ENCODE measurements at places on chromosomes 5 and 9.

DNA sequence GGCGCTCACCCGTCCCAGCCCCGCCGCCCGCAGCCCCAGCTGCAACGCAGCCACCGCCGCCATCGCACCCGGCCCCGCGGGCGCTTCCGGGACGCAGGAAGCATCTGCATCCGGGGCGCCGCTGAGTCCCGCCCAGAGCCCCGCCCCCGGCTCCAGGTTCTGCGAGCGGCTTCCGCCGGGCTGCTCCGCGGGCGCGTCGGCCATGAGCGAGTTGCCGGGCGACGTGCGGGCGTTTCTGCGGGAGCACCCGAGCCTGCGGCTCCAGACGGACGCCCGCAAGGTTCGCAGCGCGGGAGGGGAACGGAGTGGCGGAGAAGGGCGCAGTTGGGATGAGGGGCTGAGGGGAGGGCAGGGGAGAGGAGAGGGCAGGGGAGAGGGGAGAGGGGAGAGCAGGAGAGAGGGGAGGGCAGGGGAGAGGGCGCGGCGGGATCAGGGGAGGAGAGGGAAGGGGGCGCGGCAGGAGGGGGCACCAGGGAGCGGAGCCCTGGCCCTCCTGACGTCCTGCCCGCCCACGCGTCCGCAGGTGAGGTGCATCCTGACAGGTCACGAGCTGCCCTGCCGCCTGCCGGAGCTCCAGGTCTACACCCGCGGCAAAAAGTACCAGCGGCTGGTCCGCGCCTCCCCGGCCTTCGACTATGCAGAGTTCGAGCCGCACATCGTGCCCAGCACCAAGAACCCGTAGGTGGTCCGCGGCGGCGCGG lies at the start of the genes SURF1 and SURF2:
SURF1 (minus strand) TSS at position 97 of the 701 bp plus-strand sequence; CDS start at position 63, 34 bp downstream.
SURF2 (plus strand) TSS at position 160 of the 701 bp plus-strand sequence; CDS start at position 203, 43 bp downstream.
- peak; percentile 93 for DNase-seq

- no peak for DNase-seq
Observed at GRCh38 chr5:143892271-143892670, 80.3 kb downstream of the HMHB1 start.

DNA sequence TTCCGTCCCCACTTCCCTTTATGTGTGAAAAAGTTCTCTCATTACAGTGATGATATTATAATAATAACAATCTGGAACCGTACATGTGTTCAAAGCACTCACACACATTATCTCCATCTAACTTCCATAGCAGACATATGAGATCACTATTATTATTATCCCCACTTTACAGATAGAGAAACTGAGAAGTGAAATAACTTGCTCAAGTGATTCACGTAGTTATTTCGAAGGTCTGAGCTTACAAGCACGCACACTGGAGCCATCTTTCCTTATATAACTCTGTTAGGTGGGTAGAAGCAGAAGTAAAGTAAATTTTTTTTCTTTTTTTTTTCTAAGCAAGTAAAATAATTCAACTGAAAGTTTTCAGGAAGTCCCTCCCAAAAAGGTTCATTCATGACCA lies 62.9 kb upstream of the PTGER4 start:
- DNase-seq = no peak

- DNase-seq = no peak
Observed at GRCh38 chr5:139659695-139660101, 11.5 kb downstream of the CXXC5 start.

- DNase-seq = no peak
Observed at GRCh38 chr5:36396640-36397039, 94.9 kb upstream of the RANBP3L start.

- DNase-seq = no peak
Observed at GRCh38 chr5:61252643-61252925, 79.5 kb upstream of the ZSWIM6 start.

- no peak for DNase-seq
Observed at GRCh38 chr5:59769041-59769360, 124.5 kb downstream of the PDE4D start.

DNA sequence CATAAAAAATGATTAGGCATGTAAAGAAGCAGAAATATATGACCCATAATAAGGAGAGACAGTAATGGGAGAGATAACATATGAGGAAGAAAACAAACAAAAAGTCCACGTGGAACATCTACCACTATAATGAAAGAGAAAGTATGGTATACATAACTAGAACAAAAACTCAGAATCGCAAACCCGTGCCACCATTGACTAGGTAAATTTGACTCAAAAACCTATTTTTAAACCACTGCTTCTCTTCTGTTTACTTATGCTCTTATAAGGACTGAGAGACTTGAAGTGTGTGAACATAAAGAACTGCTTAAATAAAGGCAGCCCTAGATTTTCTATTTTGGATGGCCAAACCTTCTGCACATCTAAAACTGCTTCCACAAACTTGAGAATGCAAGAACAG lies 330.7 kb downstream of the CAAP1 start:
- DNase-seq = no peak

DNA sequence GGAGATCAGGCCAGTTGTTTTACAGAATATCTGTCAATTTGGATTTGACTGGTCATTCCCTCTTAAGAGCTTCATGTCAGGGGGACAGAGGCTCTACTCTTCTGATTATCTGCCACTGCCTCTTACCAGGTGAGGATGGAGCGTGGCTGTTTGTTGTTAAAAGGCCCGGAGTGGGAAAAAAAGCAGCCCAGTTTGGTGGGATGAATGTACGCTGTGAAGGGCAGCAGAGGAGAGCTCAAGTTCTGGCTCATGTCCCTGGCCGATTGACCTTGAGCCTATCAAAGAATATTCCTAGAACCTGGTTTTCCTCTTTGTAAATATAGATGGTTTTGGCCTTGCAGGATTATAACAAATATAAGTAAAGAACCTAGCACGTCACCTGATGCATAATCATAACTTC lies 16.3 kb upstream of the SHB start:
- no peak for DNase-seq

- no peak for DNase-seq
Observed at GRCh38 chr5:58983526-58984452, 400.9 kb downstream of the RAB3C start.

GRCh38 chr9:104682642-104683041 lies 11.7 kb upstream of the OR13D1 start:
- DNase-seq = no peak

DNA sequence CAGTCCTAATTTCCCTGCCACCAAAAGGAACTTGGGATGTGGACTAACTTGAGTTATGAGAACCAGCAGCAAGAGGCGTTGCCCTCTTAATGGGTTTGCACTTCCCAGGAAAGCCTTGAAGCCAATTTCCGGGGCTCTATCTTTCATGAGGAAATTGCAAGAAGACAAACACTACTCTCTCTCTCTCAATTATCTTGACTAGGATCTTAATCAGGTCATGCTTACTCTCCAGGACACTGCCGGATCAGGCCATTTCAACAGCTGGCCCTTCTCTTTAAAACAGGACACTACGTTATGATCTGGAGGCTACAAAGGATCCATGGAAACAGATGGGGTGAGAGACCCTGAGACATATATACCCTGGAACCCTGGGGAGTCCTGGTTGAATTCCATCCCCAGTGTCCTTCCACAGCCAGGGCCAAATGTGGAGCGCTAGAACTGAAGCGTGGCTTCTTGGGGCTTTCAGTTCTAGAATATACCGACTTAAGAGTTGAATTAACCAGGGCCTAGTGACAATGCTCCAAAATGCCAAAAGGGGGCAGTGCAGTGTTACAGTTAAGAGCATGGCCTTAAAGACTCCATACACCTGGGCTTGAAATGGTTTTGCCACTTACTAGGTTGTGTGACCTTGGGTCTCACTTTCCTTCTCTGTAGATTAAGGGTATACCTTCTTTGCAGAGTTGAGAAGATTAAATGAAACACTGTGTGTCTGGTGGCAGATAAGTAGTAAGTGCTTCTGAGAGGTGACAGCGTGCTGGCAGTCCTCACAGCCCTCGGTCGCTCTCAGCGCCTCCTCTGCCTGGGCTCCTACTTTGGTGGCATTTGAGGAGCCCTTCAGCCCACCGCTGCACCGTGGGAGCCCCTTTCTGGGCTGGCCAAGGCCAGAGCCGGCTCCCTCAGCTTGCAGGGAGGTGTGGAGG lies 21.1 kb downstream of the FAM219A start:
- DNase-seq = peak; percentile 31

GRCh38 chr5:158431369-158432029 lies 572.6 kb upstream of the CLINT1 start:
- no peak for DNase-seq
